ENCODE measurements at places on chromosomes 2 and 18. TPM values are rescaled to one million over a fixed set of nuclear protein-coding genes. Genes with fewer than 3 reads are reported as not detected.
A peak's percentile ranks its signal among the peaks of the same experiment; 100 is the strongest.

Gene PMAIP1
- 42.7 TPM for polyA plus RNA-seq

GRCh38 chr2:207658156-207658555 lies 33.0 kb upstream of the METTL21A start:
- no peak for DNase-seq

GRCh38 chr2:39523308-39524044 lies 86.4 kb upstream of the MAP4K3 start:
- no peak for DNase-seq

DNA sequence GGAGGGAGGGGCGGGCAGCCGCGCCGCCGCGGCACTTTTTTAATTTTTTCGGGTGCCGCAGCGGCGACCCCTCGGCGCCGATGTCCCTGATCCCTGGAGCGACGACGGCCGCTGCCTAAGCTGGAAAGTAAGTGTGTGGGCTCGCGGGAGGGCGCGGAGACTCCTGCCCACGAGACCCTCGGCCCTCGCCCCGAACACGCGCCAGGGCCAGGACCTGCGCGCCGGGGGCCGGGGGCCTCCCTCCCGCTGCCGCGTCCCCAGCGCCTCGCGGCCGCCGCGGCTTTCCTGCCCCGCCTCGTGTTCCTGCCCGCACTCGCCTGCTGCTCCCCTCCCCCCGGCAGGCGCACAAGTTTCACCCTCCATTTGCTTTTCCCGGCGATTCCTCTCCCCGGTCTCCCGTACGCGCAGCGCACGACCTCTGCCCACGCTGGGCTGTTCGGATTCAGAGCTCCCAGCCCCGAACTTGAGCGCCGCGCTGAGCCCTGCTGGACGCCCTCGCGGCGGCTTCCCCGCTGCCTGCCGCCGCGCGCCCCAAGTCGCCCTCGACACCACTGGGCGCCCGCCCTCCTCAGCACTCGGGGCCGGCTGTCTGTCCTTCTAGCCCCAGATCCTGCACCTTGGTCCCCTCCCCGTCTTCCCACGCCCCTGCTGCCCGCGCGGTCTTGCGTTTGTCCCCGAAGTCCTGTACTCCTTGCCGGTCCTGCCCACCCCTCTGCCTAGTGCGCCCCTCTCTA lies 507 bp downstream of the PKP4 start:
- DNase-seq = peak; percentile 59

Gene CHAC2
- polyA plus RNA-seq = 4.8 TPM

GRCh38 chr18:7000484-7001096 lies 117.0 kb downstream of the LAMA1 start:
- DNase-seq = peak; percentile 16

GRCh38 chr2:153047220-153047619 lies 328.8 kb downstream of the ARL6IP6 start:
- DNase-seq = no peak

Gene MC4R
- polyA plus RNA-seq = 0.32 TPM
